ENCODE measurements at places on chromosomes 11 and 22. TPM values are rescaled to one million over a fixed set of nuclear protein-coding genes. Genes with fewer than 3 reads are reported as not detected.

The C11orf16 gene
- total RNA-seq, result not detected

The OR8A1 gene
- not detected for total RNA-seq

The FZD4 gene
- total RNA-seq, result 0.17 TPM

The LRRC32 gene
- not detected for total RNA-seq

The MOV10L1 gene
- total RNA-seq, result not detected

The INPPL1 gene
- 176 TPM for total RNA-seq

The KRTAP5-10 gene
- not detected for total RNA-seq

The GRM5 gene
- total RNA-seq, result 0.11 TPM

The ACER3 gene
- 16.3 TPM for total RNA-seq

The APOL4 gene
- total RNA-seq, result 0.64 TPM

The SMIM38 gene
- not detected for total RNA-seq

The SMIM35 gene
- not detected for total RNA-seq

The ANGPTL5 gene
- total RNA-seq, result not detected

The HEPHL1 gene
- not detected for total RNA-seq

The KRTAP5-8 gene
- not detected for total RNA-seq

The TRIM6 gene
- not detected for total RNA-seq

The RTN3 gene
- 55.3 TPM for total RNA-seq

The BCR gene
- total RNA-seq, result 65.8 TPM

The GSTT2 gene
- 0.47 TPM for total RNA-seq

The RBFOX2 gene
- total RNA-seq, result 1.8 TPM

The LRRC75B gene
- total RNA-seq, result 1.8 TPM

The OR4D10 gene
- not detected for total RNA-seq

The TMPRSS6 gene
- 1.8 TPM for total RNA-seq

The FAM227A gene
- total RNA-seq, result not detected
